ENCODE measurements at places on chromosomes 13 and 19.

GRCh38 chr19:49691243-49692146 lies 579 bp downstream of the CPT1C start:
- peak; percentile 54 for DNase-seq

DNA sequence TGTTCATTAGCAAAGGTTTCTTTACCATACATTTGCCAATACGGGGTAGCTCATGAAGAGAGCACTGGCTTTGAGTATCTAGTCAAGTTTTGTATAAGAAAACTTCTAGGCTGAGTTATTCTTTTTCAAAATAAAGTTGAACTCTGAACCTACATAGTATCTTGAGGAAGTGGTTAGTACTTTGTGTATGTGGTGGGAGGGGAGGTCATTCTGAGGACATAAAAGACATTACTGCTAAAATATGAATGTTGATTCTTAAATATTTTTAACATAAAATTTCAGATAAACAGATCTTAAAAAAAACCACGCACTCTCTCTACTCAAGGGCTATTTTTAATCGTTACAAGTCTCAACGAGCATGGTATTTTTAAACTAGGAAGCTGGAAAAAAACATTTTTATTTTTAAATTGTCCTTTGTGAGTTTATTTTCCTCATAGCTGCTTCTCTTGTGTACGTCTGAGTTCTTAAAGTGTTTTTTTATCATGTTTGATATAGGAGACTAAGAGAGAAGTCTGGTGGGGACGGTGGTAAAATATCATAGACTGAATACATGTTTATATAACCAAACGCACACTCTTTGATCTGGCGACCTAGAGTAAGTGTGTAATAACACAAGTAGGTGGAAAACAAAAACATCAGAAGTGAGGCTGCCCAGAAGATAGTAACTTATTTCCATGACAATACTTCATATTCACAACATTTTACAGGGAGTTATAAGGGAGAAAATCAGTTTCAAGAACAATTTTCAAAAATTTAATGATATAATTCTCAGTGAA lies 118.0 kb upstream of the POSTN start:
- DNase-seq: no peak

DNA sequence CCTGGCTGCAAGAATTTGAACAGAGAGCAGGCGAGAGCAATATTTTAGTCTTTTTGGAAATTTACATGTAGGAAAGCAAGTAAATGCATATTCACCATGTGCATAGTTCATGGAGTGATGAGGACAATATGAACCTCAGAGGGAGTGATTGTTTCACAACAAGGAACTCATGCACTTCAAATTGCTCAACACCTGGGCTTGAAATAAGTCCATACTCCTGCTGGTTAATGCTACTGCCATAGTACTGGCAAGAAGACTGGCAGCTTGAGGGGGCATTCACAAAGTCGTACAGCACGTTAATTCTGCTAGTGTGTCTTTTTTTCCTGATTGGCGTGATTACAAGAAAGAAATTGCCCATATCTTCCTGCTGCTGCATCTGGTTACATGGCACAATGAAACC lies 267.6 kb downstream of the PCDH17 start:
- no peak for DNase-seq

- no peak for DNase-seq
These were observed 256.6 kb downstream of the NBEA start for GRCh38 chr13:35198613-35199200.

GRCh38 chr13:111401755-111402154 lies 81.3 kb downstream of the TEX29 start:
- DNase-seq: peak; percentile 17

- no peak for DNase-seq
These were observed 144.4 kb upstream of the WASF3 start for GRCh38 chr13:26412936-26413716.

DNA sequence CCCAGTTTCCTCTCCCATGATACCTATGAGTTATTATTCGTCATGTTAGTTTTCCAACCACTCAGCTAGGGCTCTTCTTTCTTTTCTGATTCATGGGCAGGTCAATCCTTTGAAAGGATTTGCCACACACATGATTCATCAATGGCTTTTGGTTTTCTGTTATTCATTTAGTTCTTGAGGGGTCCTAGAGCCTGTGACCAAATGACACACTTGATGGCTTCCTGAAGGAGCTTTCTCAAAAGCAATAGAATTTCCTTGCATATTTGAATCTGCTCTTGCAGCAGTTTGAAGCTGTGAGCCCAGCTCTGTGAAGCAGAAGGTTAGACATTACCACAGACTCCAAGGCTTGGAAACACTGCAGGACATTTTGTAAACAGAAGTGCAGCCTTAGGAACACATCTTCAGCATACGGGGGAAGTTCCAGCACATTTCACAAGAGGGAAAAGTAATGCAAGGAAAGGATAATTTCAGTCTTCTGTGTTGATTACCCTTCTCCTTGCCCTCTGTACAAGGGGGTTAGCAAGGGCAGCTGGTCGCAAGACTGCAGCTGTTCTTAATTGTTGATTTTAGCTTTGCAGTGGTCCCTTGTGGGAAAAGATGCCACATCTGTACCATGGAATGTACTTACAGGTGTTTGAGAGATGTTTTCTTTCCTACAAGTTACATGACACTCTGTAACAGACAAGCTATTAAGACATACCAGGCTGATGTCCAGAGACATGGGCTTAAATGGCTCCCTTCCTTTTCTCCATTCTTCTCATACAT lies 338.6 kb downstream of the KCNRG start:
- DNase-seq: no peak

DNA sequence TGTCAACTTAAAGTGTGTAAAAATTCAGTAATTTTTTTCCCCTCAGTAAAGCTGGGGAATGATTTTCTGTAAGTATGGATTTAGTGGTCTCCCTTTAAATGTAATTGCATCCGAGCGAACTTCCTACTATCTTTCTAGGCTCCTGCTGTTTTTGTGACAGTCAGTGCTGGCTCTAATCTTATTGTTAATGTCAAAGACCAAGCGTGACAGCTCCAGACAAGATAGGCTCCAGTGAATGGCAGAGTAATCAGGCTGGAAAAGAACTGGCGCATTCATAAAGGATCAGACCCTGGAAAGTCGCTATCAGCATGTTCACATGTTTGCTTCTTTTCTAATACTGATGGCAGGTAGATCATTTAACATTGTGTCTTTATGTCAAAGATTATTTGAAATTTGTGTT lies 908.0 kb upstream of the ATXN8OS start:
- DNase-seq: no peak

DNA sequence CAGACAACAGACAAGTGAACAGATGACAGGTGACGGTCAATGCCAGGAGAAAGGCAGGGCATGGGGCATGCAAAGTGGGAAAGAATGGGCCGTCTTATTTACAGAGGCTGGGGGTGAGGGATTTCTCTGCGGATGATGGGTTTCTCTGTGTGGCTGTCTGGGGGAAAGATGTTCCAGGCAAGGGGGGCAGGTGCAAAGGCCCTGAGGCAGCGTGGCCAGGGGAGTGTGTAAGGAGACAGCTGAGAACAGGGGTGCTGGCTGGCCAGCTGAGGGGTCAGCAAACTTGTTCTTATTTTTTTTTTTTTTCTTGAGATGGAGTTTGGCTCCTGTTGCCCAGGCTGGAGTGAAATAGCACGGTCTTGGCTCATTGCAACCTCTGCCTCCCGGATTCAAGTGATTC lies 21.8 kb upstream of the RANBP3 start:
- no peak for DNase-seq

- no peak for DNase-seq
These were observed 1108.8 kb upstream of the PCDH20 start for GRCh38 chr13:62524498-62524897.

GRCh38 chr19:1038978-1039645 lies 795 bp upstream of the ABCA7 start:
- DNase-seq: no peak

- no peak for DNase-seq
These were observed 42.7 kb downstream of the CAPN12 start for GRCh38 chr19:38701455-38702063.

- peak; percentile 90 for DNase-seq
These were observed 30.0 kb downstream of the VAV1 start for GRCh38 chr19:6802336-6803035.

DNA sequence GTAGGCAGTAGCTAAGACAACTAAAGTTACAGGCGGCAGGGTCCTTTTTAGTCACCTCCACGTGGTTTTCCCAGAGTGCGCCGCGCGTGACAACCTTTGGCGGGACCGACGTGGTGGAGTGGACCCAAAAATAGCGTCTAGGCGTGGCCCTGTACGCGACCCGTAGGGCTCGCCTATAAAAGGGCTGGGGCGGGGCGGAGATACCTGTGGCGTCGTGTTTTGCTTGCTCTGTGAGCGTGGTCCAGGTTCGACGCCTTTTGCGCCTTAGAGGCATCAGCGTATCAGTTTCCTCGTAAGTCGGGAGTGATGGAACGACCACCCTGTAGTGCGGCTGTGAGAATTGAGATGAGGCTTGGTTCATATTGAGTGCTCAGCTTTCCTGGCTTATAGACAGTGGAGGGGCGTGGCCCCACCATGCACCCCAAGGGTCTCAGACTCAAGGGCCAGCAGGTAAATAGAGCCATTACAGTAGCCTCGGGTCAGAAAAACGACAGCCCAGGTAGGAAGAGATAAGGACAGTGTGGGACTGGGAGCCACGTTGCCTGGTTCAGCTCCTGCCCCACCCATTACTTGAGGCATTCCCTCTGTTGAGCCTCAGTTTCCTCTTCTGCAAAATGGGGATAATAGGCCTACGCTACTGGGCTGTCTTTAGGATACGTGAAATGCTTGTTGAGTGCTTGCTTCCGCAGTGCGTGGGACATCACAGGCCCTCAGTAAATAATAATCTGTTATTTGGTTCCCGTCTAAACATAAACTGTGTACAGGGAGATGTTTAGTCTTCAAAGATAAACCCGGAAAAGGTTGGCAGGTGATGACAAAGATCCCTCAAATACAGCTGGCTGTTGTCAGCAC lies 693 bp upstream of the TMED1 start:
- peak; percentile 96 for DNase-seq

DNA sequence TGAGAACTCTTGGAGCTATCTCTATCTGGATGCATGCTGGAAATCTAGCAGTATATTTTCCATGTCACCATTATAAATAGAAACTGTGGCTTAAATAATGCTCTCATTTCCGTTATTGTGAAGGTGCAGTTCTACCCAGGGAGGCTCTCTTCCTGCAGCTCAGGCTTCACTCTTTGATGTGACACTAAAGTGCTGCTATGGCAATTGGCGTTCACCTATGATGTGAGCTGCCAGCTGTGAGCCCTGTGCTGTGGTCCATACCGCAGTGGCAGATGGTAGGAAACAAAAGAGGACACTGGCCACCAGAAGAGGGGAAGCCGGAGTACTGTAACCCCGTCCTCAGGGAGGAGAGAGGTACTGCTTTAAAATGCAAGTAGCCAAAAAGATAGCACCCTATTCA lies 40.6 kb upstream of the ZNF681 start:
- no peak for DNase-seq

- no peak for DNase-seq
These were observed 11.9 kb upstream of the SULT2B1 start for GRCh38 chr19:48540110-48540509.

GRCh38 chr13:37715606-37716015 lies 117.0 kb upstream of the POSTN start:
- DNase-seq: no peak

DNA sequence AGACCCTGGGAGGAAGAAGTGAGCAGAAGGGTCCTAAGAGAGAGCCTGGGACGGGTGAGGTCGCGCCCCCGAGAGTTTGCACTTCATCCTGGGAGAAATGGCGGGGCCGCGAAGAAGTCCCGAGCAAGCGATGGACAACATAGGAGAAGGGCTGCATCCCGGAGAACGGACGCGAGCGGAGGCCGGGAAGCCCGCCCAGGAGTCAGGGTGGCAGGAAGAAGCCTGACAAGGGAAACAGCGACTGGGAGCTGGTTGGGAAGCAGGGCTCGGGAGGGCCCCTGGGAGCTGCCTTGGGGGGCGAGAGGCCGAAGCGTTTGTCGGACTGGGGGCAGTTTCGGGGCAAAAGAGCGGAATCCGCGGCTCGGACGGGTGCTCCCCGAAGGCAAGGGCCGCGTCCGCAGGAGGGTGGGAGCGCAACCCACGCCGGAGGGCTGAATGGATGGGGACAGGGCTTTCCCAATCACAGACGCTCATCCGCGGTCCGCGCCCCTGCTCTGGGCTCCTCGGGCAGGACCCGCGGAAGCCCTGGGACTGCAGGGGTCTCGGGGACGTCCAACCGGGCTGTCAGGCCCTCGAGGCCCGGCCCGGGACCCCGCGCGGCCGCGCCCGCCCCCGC lies 469 bp downstream of the ABHD17A start:
- peak; percentile 56 for DNase-seq

- no peak for DNase-seq
These were observed 3.0 kb downstream of the MZF1 start for GRCh38 chr19:58569943-58570670.

DNA sequence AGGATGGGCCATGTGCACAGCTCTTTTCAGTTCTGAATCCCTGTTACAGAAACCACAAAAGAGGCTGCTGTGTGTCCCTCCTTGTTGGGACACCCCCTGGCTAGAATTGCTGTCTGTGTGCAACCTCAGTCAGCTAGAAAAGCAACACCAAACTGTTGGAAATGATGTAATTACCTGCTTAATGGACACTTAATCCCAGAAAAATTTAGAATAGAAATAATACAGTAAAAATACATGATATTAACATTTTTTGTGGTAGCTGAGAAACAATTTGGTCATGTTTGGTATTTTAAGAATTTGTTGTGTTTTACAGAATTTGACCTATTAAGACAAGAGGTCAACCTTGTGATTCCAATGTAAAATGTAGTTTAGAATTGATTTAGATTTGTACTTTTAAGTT lies 46.8 kb downstream of the FAM124A start:
- no peak for DNase-seq

DNA sequence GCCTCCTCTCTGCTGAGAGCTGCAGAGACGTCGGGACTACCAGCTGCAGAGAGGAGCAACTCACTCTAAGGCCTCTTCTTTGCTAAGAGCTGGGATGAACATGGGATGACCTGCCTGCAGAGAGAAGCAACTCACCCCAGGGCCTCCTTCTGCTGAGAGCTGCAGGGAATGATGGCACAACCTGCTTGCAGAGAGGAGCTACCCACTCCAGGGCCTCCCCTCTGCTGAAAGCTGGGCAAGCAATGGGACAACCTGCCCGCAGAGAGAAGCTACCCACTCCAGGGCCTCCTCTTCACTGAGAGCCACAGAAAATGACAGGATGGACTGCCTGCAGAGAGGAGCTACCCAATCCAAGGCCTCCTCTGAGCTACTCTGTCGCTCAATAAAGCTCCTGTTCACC lies 6.9 kb upstream of the MLLT1 start:
- no peak for DNase-seq

- no peak for DNase-seq
These were observed 32.3 kb downstream of the ATP7B start for GRCh38 chr13:51978796-51979556.

- DNase-seq: no peak
These were observed 2.9 kb upstream of the CCDC9 start for GRCh38 chr19:47253467-47253881.

- DNase-seq: no peak
These were observed 17.6 kb downstream of the ZNF121 start for GRCh38 chr19:9566729-9567128.

- no peak for DNase-seq
These were observed 81.0 kb downstream of the NUFIP1 start for GRCh38 chr13:44908266-44908665.

All from Karpas-422 (cell line).